ENCODE measurements at places on chromosomes 7 and 10. TPM values are rescaled to one million over a fixed set of nuclear protein-coding genes. Genes with fewer than 3 reads are reported as not detected.

The MYPN gene
- 0.34 TPM for total RNA-seq

The SPAM1 gene
- total RNA-seq = not detected

DNA sequence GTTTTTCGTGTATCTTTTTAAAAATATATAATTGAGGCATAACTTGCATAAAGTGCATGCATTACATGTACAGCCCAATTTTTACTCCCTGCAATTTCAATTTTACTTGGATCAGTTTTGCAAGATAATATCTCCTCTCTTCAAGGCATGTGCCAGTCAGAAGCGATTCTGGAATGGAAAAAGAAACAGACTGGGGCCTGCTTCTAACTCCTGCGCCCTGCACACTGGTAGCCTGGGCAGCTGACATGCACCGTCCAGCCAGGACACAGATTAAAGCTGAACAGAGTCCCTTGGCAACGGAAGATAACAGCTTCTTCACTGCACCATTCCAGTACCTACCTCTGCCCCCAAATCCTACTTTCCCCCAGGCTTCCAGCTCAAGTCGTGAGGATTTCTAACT, 182.1 kb downstream of the FAM107B start:
- DNase-seq = no peak
- H3K27me3 ChIP-seq = no peaks in the 10 kb centered on the region
- H3K4me1 ChIP-seq = peaks cover 49% of the 10 kb centered on the region
- peak overlapping the region; percentile 5 for H3K27ac ChIP-seq
- H3K4me3 ChIP-seq = no peak overlapping the region

- peaks cover 7% of the 10 kb centered on the region for H3K4me1 ChIP-seq
- DNase-seq = no peak
- H3K4me3 ChIP-seq = no peak overlapping the region
- H3K27me3 ChIP-seq = no peaks in the 10 kb centered on the region
- H3K36me3 ChIP-seq = no peaks in the 10 kb centered on the region
Measured at GRCh38 chr10:97795886-97796285, 24.1 kb upstream of the SFRP5 start.

The PTN gene
- not detected for total RNA-seq

GRCh38 chr10:84820596-84820995, 492.2 kb downstream of the CCSER2 start:
- no peak overlapping the region for H3K27ac ChIP-seq
- no peak for DNase-seq
- no peaks in the 10 kb centered on the region for H3K27me3 ChIP-seq
- no peaks in the 10 kb centered on the region for H3K36me3 ChIP-seq
- no peak overlapping the region for H3K4me3 ChIP-seq

GRCh38 chr7:122262246-122262645, 42.3 kb downstream of the FEZF1 start:
- H3K4me3 ChIP-seq = no peak overlapping the region
- H3K36me3 ChIP-seq = no peaks in the 10 kb centered on the region
- DNase-seq = no peak
- no peaks in the 10 kb centered on the region for H3K27me3 ChIP-seq

The FFAR4 gene
- not detected for total RNA-seq

The KNDC1 gene
- total RNA-seq = 3.6 TPM

GRCh38 chr7:84633-85020, 107.7 kb upstream of the FAM20C start:
- DNase-seq = no peak
- H3K27me3 ChIP-seq = peaks cover 13% of the 10 kb centered on the region
- H3K36me3 ChIP-seq = no peaks in the 10 kb centered on the region
- H3K27ac ChIP-seq = no peak overlapping the region

- H3K4me3 ChIP-seq = no peak overlapping the region
- no peak for DNase-seq
- H3K4me1 ChIP-seq = no peaks in the 10 kb centered on the region
- no peak overlapping the region for H3K27ac ChIP-seq
- H3K27me3 ChIP-seq = no peaks in the 10 kb centered on the region
- H3K36me3 ChIP-seq = no peaks in the 10 kb centered on the region
Measured at GRCh38 chr7:111975346-111975745, 230.9 kb downstream of the DOCK4 start.

- H3K4me1 ChIP-seq = peaks cover 6% of the 10 kb centered on the region
- DNase-seq = no peak
- H3K4me3 ChIP-seq = no peak overlapping the region
- no peak overlapping the region for H3K27ac ChIP-seq
- no peaks in the 10 kb centered on the region for H3K36me3 ChIP-seq
- H3K27me3 ChIP-seq = no peaks in the 10 kb centered on the region
Measured at GRCh38 chr7:46534664-46535588, 613.9 kb upstream of the IGFBP3 start.

- no peak overlapping the region for H3K27ac ChIP-seq
- H3K27me3 ChIP-seq = no peaks in the 10 kb centered on the region
- H3K4me1 ChIP-seq = no peaks in the 10 kb centered on the region
- DNase-seq = no peak
- H3K36me3 ChIP-seq = no peaks in the 10 kb centered on the region
Measured at GRCh38 chr7:113968713-113969112, 49.9 kb upstream of the PPP1R3A start.

- no peak overlapping the region for H3K27ac ChIP-seq
- H3K4me1 ChIP-seq = no peaks in the 10 kb centered on the region
- H3K36me3 ChIP-seq = no peaks in the 10 kb centered on the region
- DNase-seq = no peak
- no peaks in the 10 kb centered on the region for H3K27me3 ChIP-seq
- no peak overlapping the region for H3K4me3 ChIP-seq
Measured at GRCh38 chr7:1144269-1144771, 15.7 kb downstream of the ZFAND2A start.

The ITGA8 gene
- total RNA-seq = 0.02 TPM

DNA sequence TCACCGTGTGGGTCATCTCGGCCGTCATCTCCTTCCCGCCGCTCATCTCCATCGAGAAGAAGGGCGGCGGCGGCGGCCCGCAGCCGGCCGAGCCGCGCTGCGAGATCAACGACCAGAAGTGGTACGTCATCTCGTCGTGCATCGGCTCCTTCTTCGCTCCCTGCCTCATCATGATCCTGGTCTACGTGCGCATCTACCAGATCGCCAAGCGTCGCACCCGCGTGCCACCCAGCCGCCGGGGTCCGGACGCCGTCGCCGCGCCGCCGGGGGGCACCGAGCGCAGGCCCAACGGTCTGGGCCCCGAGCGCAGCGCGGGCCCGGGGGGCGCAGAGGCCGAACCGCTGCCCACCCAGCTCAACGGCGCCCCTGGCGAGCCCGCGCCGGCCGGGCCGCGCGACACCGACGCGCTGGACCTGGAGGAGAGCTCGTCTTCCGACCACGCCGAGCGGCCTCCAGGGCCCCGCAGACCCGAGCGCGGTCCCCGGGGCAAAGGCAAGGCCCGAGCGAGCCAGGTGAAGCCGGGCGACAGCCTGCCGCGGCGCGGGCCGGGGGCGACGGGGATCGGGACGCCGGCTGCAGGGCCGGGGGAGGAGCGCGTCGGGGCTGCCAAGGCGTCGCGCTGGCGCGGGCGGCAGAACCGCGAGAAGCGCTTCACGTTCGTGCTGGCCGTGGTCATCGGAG, 1.8 kb downstream of the ADRA2A start:
- H3K4me3 ChIP-seq = no peak overlapping the region
- H3K27ac ChIP-seq = no peak overlapping the region
- peaks cover 21% of the 10 kb centered on the region for H3K27me3 ChIP-seq
- no peaks in the 10 kb centered on the region for H3K4me1 ChIP-seq
- no peak for DNase-seq

DNA sequence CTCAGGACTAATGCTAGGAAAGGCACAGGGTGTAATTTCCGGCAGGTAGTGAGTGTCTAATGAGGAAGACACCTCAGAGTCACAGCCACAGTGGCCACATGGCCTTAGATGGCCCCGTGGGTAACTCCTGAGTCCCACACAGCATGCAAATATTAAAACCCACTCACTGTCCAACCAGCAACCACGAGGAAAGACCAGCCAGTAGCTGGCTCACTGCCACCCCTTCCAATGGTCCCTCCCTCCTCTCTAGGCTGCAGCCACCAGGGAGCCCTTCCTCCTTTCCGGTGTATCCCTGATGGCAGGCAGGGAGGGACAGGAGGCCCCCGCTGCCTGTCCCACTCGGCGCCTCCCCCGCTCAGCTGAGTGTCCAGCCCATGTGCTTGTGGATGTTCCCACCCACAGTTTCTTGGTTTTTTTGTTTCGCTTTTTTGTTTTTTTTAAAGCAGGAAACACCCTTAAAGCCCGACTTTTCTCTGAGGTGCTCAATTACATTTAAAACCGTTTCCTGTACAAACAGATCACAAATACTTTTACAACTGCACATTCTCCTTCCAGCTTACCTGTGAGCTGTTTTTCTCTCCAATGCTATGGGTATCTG, 9.2 kb downstream of the BNIP3 start:
- no peak overlapping the region for H3K27ac ChIP-seq
- no peak for DNase-seq
- no peak overlapping the region for H3K4me3 ChIP-seq
- H3K36me3 ChIP-seq = peaks cover 2% of the 10 kb centered on the region
- H3K27me3 ChIP-seq = no peaks in the 10 kb centered on the region

- 0 out of 2 replicates have a peak, but pooled peaks cover 3% of the 10 kb centered on the region for H3K27me3 ChIP-seq
- no peak overlapping the region for H3K4me3 ChIP-seq
- DNase-seq = no peak
- H3K27ac ChIP-seq = no peak overlapping the region
- H3K36me3 ChIP-seq = no peaks in the 10 kb centered on the region
Measured at GRCh38 chr10:23694446-23694920, 255.6 kb downstream of the OTUD1 start.

DNA sequence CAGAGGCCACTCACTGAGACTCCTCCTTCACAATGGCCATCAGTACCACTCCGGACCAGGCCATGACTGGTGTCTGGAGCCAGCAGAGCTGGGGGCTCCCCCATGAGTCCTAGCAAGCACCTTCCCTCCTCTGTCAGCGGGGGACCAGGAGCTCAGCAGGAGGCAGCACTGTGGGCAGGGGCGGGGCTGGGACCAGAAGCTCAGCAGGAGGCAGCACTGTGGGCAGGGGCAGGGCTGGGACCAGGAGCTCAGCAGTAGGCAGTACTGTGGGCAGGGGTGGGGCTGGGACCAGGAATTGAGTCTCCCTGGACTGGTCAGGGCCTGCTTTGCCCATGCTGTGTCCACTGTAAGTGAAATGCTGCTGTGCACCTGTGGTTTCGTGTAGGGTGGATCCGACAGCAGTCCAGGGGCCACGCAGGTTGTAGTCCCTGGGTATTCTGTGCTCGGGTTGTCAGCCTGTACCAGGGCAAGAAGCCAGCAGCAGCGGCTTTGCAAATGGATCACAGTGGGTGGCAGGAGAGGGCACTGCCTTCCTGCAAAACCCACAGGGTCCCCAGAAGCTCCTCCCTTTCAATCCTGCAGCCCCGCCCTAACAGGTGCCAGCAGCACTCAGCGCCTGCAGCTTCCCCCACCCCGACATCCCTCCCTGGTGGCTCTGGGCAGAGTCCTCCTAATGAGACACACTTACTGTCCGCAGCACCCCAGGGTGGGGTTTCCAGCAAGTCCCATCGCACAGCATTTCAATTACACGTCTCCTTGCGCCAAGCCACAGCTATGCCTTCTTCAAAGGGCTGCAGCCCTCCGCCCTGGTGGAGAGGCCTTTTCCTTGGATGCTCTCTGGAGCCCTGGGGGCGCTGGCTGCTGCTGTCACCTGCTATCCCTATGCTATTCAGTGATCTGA, 220.5 kb downstream of the TCERG1L start:
- no peak overlapping the region for H3K27ac ChIP-seq
- no peaks in the 10 kb centered on the region for H3K36me3 ChIP-seq
- no peak for DNase-seq

- no peak within 1 kb of the TSS for H3K27ac ChIP-seq
- no peak within 1 kb of the TSS for H3K4me3 ChIP-seq
- DNase-seq = no peak
- no peaks in the 10 kb centered on the region for H3K4me1 ChIP-seq
Measured at GRCh38 chr10:129963641-129964501, at the start of gene EBF3. Gene EBF3 (minus strand): TSS chr10:129964274. CDS start chr10:129963768, 506 bp downstream.

The CAMK2G gene
- 28.3 TPM for total RNA-seq

The LRRD1 gene
- not detected for total RNA-seq

- H3K27ac ChIP-seq = no peak overlapping the region
- no peaks in the 10 kb centered on the region for H3K4me1 ChIP-seq
- DNase-seq = no peak
- H3K27me3 ChIP-seq = no peaks in the 10 kb centered on the region
- H3K36me3 ChIP-seq = peaks cover 61% of the 10 kb centered on the region
Measured at GRCh38 chr10:43386981-43387677, 15.7 kb downstream of the FXYD4 start.

GRCh38 chr10:24096281-24096680, 112.7 kb upstream of the KIAA1217 start:
- DNase-seq = no peak
- H3K36me3 ChIP-seq = no peaks in the 10 kb centered on the region
- no peaks in the 10 kb centered on the region for H3K27me3 ChIP-seq
- no peaks in the 10 kb centered on the region for H3K4me1 ChIP-seq
- no peak overlapping the region for H3K27ac ChIP-seq

The CDH23 gene
- not detected for total RNA-seq

The OPALIN gene
- total RNA-seq = not detected

DNA sequence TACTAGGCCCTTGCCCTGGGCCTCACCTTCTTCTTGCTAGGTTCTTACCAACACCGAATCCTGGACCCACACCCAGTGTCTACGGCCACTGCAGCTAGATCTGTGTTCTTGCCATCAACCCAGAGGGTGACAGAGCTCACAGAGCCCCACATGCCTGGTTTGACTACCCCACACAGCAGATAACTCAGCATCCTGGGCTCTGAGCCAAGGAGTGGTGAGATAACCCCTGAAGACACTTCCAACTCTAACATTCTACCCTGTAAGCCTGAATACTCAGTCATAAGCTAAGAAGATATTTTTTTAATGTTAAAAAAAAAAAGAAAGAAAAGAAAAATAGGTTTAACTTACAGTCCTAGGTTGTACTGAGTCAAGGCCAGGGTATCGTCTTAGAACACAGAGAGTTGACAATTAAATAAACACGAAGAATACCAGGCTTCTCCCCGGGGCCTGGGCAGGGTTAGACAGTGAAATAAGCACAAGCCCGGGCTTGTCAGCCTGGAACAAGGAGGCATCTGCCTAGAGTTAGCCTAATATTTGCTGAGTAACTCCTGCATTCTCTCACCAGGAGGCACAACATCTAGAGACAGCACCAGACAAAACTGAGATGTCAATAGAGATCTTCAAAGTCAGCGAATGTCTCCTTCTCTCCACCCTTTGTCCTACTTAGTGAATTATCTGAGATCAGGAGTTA, 556.5 kb upstream of the LRRN3 start:
- no peak overlapping the region for H3K4me3 ChIP-seq
- DNase-seq = no peak
- no peaks in the 10 kb centered on the region for H3K36me3 ChIP-seq
- peaks cover 9% of the 10 kb centered on the region for H3K4me1 ChIP-seq
- H3K27ac ChIP-seq = peak overlapping the region; percentile 52

The SYT15B gene
- 0.37 TPM for total RNA-seq

The GNG11 gene
- total RNA-seq = not detected

The HEPACAM2 gene
- not detected for total RNA-seq

GRCh38 chr10:112433136-112433535, 13.6 kb downstream of the ZDHHC6 start:
- no peak for DNase-seq
- H3K27ac ChIP-seq = no peak overlapping the region
- H3K4me3 ChIP-seq = no peak overlapping the region
- H3K27me3 ChIP-seq = no peaks in the 10 kb centered on the region

The ZNF365 gene
- 1.8 TPM for total RNA-seq
